ENCODE measurements at places on chromosomes 1 and 21. TPM values are rescaled to one million over a fixed set of nuclear protein-coding genes. Genes with fewer than 3 reads are reported as not detected.

Gene NADK
- polyA plus RNA-seq, result 58.2 TPM

Gene TMEM69
- 48.6 TPM for polyA plus RNA-seq

Gene GJC2
- 2.3 TPM for polyA plus RNA-seq

Gene CCDC27
- 0.17 TPM for polyA plus RNA-seq

Gene BSND
- polyA plus RNA-seq, result 0.03 TPM

Gene ARMH1
- 8.1 TPM for polyA plus RNA-seq

Gene FAM177B
- polyA plus RNA-seq, result 0.63 TPM

Gene PLA2G2A
- polyA plus RNA-seq, result 2.0 TPM

Gene NLRP3
- polyA plus RNA-seq, result 1.1 TPM

Gene KRTAP12-1
- not detected for polyA plus RNA-seq

Gene SAMSN1
- polyA plus RNA-seq, result 2.1 TPM

Gene MLLT11
- polyA plus RNA-seq, result 20.1 TPM

Gene AGL
- polyA plus RNA-seq, result 23.0 TPM

Gene CDA
- polyA plus RNA-seq, result 0.64 TPM

Gene FMO2
- polyA plus RNA-seq, result 31.0 TPM

Gene VCAM1
- 73.0 TPM for polyA plus RNA-seq

Gene RIPPLY3
- 1.7 TPM for polyA plus RNA-seq

Gene ZNF684
- 10.0 TPM for polyA plus RNA-seq

Gene LRRC38
- polyA plus RNA-seq, result not detected

Gene UBASH3A
- polyA plus RNA-seq, result 0.12 TPM

Gene CLCA1
- polyA plus RNA-seq, result not detected

Gene TMEM82
- polyA plus RNA-seq, result not detected

Gene AK5
- polyA plus RNA-seq, result 1.2 TPM

Gene EPHB2
- 20.1 TPM for polyA plus RNA-seq

Gene NENF
- polyA plus RNA-seq, result 48.3 TPM

Gene XCL1
- 0.36 TPM for polyA plus RNA-seq

Gene EXTL1
- polyA plus RNA-seq, result 0.80 TPM

Gene FUBP1
- polyA plus RNA-seq, result 360 TPM

Gene SLC26A9
- polyA plus RNA-seq, result 4.1 TPM

Gene LCE7A
- polyA plus RNA-seq, result not detected

Gene PRRX1
- polyA plus RNA-seq, result 2.6 TPM

Gene KRTAP22-2
- polyA plus RNA-seq, result not detected

Gene HMCN1
- polyA plus RNA-seq, result 44.2 TPM

Gene FCRLB
- 0.50 TPM for polyA plus RNA-seq

Gene OR6K3
- polyA plus RNA-seq, result not detected

Gene KIRREL1
- polyA plus RNA-seq, result 62.7 TPM

Gene CFHR4
- 0.09 TPM for polyA plus RNA-seq

Gene MX2
- 1.8 TPM for polyA plus RNA-seq

Gene DHRS3
- polyA plus RNA-seq, result 44.9 TPM

Gene GRIK1
- polyA plus RNA-seq, result 0.69 TPM

Gene SLC45A3
- 8.7 TPM for polyA plus RNA-seq

Gene TMEM125
- polyA plus RNA-seq, result 42.7 TPM

Gene ATAD3B
- 24.1 TPM for polyA plus RNA-seq

Gene FCGR3A
- polyA plus RNA-seq, result 3.6 TPM

Gene FAM167B
- polyA plus RNA-seq, result 5.0 TPM

Gene LCE3E
- not detected for polyA plus RNA-seq

Gene FCRL6
- 0.40 TPM for polyA plus RNA-seq

Data from left lung (tissue), 14 donors.